ENCODE measurements at places on chromosomes 3 and 15.

DNA sequence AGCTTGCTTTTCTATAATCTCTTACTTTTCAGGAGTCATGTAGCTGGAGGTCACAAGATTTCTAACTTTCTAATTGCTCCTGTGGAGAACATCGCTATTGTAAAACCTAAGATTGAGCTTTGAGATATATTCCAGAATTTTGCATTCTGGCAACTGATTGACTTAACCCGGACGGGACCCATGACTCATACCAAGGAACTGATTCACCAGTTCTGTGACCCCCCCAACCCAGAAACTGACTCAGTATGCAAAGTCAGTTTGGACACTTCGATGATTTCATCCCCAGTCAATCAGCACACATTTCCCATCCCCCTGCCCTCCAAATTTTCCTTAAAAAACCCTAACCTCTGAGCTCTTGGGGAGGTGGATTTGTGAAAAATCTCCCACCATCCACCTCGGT, 396.5 kb upstream of the GBE1 start:
- peak; percentile 56 for DNase-seq

DNA sequence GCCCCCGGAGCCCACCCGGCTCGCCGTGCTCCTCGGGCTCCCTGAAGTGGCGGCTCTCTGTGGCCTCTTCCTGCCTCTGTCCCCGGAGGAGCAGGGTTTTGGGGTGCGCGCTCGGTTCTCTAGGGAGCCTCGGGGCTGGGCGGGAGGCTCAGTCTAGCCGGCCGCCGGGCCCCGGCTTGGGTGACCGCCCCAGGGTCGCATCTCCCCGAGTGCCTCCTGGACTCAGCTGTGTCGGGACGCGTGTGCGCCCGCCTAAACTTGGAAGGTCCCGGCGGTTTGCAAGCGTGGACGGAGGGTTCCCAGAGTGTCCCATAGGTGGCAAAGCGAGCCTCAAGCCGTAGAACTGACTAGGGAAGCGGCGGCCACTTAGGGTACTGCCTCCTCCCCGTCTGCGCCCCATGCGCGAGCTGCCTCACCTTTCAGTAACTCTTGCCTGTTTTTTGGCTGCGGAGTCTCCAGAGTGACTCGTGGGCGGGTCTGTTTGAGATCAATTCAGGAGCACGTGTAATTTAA, 601 bp downstream of the ACTL6A start:
- DNase-seq = peak; percentile 77

DNA sequence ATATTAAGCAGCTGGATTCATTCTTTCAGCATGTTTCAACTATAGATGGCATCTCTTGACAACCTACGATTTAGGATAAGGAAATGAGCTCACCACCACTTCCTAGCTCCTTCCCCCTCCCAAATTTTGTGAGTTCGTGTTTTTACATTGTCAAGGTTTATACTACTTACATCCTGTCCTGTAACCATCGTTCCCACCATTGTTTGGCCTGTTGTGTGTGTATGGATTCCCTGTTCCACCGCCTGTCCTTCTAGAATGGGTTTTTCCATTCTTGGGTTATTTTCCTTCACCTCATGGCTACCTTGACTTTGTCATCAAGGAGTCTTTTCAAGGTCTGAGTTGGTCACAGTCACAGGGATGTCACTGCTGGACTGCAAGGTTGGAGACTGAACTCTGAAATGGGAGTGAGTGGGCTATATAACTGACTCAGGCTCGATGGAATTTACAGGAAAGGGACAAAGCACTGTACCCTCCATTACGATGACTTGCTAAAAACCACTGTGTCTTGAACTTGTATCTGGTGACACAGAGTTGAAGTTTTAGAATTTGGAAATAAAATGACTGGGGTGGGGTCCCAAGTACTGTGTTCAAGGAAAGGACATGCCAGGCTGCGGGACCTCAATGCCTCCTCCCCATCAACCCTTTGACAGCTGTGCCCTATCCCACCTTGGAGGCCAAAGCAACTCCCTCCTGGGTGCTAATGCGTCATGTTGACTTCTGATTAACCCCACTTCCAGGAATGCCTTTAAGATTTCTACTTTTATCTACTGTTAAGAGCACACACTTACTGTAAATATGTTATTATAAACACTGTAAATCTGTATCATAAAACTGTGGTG, 66.8 kb upstream of the BLM start:
- peak; percentile 74 for DNase-seq

- DNase-seq = no peak
Observed at GRCh38 chr3:186226482-186226881, 117.6 kb upstream of the ETV5 start.

DNA sequence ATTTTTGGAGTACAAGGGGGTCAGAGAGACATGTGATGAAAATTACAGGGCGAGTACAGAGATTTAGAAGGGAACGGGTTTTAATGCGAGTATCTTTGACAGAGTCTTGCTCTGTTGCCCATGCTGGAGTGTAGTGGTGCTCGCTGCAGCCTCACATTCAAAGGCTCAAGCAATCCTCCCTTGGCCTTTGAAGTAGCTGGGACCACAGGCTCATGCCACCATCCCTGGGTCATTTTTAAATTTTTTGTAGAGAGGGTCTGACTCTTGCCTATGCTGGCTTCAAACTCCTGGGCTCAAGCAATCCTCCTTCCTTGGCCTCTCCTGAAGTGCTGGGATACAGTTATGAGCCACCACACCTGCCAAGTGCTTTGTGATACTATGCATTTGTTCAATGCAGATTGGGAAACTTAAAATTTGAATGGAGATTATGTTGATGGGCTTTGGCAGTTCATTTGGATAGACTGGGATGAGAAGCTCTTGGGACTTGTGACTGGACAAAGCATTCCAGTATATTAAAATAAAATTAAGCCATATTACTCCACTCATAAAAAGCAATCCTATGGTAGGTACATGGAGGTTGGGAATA, 4.0 kb upstream of the LMLN start:
- no peak for DNase-seq

GRCh38 chr3:127053450-127053849, 70.5 kb downstream of the PLXNA1 start:
- no peak for DNase-seq

DNA sequence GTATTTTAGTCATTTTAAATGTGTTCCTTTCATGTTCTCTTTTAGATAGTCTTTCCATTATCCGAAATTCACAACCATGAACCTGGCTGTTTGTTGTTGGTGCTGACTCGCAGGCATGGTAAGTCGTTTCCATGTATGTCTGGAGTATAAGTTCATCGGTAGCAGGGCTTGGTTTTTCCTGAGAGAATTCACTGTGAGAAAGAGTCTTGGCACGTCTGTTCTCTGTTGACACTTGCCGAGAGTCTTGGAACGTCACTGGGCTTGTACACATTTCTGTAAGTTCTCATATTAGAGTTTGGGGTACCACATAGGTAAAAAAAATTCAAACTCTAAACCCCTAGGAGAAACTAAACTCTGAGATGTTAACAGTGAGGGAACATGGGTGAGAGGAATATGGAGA, 29.4 kb upstream of the EIF4A2 start:
- no peak for DNase-seq

GRCh38 chr3:9110316-9110715, 139.1 kb downstream of the SRGAP3 start:
- no peak for DNase-seq

DNA sequence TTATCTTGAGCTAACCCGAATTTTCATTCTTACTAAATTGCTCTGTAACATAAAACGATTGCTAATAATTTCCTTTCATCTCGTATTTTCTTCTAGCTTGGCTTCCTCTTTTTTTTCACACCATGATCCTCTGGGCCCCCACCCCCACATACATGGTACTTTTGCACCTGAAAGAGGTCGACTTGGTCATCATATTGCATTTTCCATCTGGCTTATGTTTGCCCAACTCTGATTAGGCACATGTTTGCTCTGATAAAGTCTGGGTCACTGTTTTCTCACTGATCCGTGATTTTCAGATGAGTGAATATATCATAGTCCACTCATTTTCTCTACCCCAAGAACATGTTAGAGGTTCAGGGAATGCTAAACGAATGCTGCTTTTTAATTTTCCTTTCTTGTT, 49.5 kb downstream of the ARRDC4 start:
- no peak for DNase-seq

- DNase-seq = peak; percentile 73
Observed at GRCh38 chr3:145952536-145952935, 208.4 kb downstream of the PLOD2 start.

GRCh38 chr3:61358364-61358763, 107.1 kb upstream of the FHIT start:
- DNase-seq = peak; percentile 54

DNA sequence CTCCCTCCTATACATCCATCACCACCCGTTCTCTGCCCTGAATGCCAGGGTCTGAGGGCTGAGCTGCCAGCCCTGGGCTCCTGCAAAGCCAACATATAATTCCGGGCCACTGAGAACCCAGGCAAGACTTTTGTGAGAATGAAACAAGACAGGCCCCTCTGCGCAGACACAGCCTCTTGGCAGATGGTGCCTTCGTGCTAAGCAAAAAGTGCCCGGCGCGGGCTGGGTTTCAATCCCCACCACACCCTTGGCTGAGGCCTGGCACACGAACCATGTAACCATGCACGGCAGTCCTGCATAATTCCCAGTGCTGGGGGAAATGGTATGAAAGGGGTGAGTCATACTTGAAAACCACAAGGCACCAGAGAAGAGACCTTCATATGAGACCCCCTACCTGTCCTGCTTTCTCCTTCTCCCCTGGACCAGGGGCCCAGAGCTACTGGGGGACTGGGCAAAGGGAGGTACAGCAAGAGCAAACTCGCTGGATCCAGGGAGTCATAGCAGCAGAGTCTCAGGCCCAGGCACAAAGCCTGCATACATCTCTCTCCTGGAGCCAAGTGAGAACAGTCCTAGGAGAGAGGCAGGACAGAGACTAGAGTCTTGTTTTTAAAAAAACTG, 26.1 kb upstream of the LOXL1 start:
- no peak for DNase-seq

All from fibroblast of pulmonary artery (primary cell).